ENCODE measurements at places on chromosomes 3 and 15.

DNA sequence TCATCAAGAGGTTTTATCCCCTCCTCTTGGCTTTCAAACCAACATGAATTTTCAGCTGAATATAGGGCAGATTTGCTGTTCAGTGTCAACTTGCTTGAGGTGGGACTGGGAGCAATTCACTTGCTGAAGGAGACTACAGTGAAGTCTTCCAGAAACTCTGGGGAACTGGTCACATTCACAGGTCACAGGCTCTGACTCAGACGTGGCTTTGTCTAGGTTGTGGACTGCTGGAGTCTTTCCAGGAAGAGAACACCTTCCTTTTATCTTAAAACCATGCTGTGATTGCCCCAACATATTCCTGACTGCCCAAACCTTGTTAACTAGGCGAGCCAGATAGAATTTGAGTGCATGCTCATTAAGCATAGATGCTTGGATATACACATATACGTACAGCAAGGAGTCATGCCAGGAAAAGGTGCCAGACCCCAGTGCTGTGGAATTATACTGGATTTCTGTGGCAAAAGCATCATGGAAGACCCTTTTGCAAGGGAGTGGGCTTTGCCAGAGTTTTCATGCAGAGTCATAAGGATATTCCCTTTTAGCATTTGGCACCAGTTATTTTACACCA is 399.1 kb upstream of the TBL1XR1 start:
- no peak for DNase-seq

DNA sequence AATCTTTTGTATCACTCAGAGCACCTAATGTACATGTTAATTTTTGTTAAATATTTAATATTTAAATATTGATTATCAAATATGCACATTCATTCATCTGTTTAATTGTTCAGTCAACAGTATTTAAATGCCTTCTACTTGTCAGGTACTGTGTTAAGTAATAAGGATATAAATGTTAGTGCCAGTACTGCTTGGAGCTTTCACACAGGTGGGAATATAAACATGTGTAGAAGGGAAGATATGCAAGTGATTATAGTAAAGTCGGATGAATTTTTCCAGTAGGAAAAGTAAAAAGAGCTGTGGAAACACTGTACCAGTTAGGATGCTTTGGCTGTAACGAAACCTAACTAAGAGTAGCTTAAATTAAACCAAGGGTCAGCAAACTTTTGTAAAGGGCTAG is 95.4 kb downstream of the RSRC1 start:
- no peak for DNase-seq

GRCh38 chr15:45551676-45552075 is 29.1 kb upstream of the SLC30A4 start:
- no peak for DNase-seq

- no peak for DNase-seq
Observed at GRCh38 chr3:38640661-38641452, 8.6 kb downstream of the SCN5A start.

DNA sequence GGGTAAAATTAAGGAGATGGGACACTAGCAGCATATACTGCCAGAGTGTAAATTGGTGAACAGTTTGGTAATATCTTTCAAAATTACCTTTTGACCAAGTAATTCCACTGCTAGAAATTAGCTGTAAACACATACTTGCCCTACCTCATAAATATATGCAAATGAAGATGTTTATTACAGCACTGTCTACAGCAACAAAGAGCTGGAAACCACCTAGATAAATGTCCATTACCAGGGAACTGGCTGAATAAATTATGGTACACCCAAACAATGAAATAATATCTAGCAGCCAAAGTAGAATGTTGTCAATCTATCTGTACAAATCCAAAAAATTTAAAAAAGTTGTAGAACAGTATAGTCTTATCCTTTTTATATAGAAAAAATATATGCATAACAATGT is 105.9 kb upstream of the FAM3D start:
- no peak for DNase-seq

GRCh38 chr3:141940194-141940776 is 63.8 kb downstream of the ATP1B3 start:
- no peak for DNase-seq

GRCh38 chr3:177571944-177572315 is 374.6 kb upstream of the TBL1XR1 start:
- no peak for DNase-seq

DNA sequence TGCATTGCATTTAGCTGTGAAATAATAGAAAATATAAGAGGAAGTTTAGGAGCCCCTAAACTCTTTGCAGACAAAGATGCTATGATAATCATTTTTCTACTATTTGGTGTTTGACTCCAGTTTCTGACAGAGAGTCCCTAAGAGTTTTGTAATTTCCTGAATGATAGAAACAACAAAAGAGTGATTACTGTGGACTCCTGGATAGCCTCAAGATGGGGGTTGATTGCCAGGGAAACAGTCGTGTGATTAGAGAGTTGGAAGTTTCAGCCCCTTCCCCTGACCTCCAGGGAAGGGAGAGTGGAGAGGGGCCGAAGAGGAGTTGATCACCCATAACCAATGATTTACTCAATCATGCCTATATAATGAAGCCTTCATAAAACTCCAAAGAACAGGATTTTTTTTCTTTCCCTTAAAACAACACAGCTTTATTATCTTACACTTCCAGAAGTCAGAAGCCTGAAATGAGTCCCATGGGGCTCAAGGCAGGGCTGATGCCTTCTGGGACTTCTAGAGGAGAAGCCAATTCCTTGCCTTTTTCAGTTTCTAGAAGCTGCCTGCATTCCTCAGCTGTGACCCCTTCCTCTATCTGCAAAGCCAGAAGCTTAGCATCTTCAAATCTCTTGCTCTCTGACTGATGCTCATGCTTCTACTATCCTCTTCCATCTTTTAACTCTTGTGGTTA is 292.3 kb upstream of the ZPLD1 start:
- DNase-seq = no peak

DNA sequence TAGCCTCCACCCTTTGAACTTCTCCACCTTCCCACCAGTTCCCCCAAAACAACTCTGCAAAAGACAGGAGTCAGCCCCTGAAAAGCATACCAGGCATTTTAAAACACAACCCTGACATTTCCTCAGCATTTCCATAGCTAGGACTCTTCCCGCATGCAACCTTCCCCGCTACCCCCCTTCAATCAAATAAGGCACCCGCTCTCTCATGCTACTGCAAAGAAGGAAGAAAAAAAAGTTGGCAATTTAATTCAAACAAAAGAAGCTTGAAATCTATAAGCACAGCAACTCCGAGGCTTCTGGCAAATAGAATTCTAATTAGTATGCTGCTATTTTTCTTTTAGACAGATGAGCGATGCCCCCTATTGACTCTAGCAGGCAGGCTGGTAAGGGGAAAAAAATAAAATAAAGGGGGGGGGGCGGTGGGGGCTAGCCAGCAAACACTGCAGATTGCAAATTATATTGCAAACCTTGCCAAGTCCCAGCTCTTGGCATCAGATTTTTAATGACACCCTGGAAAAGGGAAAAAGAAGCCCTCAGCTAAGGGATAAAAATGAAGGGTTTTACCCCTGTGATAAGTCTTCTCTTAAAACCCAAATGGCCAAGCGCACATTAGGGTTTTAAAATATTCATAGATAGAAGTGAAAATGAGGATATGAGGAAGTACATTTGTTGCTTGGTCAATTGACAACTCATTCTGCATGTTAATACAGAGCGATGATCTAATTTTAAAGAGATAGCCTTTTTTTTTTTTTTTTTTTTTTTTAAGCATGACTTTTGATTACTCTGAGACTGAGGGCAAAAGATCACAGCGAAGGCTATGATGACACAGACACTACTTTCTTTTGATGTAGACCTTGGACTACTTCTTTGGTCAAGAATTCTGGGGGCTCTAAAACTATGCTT is 255.2 kb downstream of the NR2F2 start:
- no peak for DNase-seq

- DNase-seq = no peak
Observed at GRCh38 chr3:17846466-17846865, 104.0 kb upstream of the TBC1D5 start.

- no peak for DNase-seq
Observed at GRCh38 chr15:84023636-84024035, 211.9 kb upstream of the GOLGA6L4 start.

GRCh38 chr15:59738676-59739075 is 49.6 kb upstream of the BNIP2 start:
- DNase-seq = no peak

DNA sequence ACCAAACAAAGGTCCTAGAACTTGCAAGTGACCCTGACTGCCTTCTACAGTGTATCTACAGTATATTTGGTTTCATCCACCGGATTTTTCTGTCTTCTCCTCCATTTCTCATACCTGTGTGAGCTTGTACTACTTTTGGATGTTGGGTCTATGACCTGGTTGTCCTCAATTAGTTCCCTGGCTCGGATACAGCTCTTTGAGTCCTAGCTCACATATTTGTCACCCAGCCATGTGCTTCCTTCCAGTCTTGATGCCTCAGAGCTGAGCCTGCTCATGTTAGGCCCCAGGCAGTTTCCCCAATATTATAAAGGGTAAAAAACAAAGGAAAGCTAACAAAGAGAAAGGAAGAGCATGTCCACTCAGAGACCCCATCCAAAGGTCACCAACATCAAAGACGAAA is 28.2 kb downstream of the ZNF385D start:
- no peak for DNase-seq

DNA sequence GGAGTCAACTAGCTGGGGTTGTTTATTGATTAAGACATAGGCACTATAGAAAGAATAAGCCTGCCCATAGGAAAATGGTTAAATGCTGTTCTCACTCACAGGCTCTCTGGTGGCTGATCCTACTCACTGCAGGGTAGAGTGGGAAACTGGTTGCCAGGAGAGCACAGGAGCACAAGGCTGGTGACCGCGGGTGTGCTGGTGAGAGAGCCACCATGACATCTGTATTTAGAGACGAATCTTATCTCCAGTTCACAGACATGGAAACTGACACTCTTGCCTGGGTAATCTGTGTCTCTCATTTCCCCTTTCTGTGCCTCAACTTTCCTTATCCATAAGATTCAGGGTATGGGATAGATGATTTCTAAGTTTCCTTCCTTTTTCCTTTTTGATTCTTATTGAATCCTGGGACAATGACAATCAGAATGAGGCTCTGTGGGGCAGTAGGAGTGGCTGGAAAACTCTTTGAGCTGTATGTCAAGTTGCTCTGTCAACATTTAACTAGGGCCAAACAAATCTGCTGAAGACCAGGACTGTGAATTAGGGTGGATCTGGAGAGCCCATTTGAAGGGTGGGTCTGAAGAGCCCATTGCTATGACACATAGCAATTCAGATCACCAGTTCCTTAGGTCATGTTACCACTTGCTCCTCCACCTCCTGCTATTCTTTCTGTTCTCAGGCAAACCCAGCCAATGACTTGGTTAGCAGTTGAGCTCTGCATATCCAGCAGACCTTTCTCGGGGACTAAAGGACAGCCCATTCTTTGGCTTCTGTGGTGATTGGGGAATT is 286.1 kb upstream of the TBL1XR1 start:
- no peak for DNase-seq

DNA sequence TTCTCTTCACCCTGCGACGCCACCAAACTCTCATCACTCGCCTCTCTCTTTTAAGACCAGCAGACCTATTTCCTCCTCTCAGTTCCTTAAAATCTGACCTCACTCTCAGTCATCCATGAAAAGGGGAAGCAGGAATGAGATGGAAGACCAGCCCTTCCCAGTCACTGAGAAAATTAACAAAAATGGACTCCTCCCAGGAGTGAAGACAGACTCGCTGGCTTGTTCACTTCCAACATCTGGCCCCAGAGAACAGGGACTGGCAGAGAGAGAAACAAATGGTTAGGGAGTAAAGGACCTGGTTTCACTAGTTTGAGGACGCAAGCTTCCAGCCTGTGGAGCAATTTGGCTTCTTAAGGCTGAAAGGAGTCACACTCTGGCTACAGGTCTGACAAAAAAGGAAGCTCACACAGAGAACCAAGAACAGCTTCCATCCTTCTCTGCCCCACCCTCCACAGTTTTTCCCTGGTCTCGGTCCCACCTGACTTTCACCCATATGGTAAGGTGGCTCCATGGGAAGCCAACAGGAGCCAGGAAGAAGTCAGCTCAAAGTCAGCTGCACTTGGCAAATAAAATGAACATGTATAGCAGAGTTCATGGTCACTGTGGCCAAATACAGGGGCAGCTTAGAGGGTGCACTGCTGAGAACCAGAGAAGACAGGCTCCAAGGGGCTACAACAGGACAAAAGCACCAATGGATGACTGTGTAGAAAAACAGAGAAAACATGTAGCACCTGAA is 57.2 kb downstream of the ITGB5 start:
- DNase-seq = no peak

DNA sequence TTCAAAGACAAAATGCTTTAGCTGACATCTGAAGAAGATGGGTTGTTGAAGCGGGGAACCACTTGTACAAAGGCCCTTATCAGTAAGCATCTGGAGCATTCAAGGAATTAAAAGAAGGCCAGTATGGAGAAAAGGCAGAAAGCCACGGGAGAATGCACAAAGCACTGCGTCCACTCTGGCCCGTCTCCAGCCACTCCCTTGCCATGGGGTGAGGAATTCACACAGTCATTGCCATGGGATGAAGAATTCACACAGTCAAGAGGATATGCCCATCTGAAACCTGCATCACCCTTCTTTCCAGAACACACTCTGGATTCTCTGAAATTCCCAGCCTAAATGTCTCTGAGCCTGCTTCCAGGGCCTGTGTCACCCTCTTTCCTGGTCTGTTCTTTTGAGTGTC is 26.7 kb upstream of the STAG1 start:
- DNase-seq = no peak

DNA sequence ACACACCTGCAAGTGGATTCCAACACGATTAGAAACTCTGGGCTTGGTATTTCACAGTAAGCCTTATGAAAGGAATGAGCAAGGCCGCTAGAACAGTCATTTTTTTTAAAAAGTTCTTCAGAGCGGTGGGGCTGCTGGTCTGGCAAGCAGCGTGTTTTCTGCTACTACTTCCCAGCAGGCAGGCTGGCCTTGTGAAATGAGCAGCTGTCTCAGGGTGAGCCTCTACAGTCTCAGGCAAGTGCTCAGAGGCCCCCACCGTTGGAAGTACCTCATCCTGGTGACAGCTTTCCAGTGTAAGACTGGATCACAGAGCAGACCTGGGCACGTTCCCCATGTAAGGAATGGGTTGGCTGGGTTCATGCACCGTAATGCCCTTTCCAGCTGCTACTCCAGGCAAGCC is 119.2 kb downstream of the LRIG1 start:
- no peak for DNase-seq

- no peak for DNase-seq
Observed at GRCh38 chr3:4447295-4447999, 19.6 kb downstream of the SUMF1 start.

- DNase-seq = no peak
Observed at GRCh38 chr15:64767203-64767602, 8.2 kb downstream of the RBPMS2 start.

- DNase-seq = no peak
Observed at GRCh38 chr3:112027826-112028225, 6.7 kb upstream of the TMPRSS7 start.

- no peak for DNase-seq
Observed at GRCh38 chr3:184561913-184562877, 610 bp downstream of the EPHB3 start.

DNA sequence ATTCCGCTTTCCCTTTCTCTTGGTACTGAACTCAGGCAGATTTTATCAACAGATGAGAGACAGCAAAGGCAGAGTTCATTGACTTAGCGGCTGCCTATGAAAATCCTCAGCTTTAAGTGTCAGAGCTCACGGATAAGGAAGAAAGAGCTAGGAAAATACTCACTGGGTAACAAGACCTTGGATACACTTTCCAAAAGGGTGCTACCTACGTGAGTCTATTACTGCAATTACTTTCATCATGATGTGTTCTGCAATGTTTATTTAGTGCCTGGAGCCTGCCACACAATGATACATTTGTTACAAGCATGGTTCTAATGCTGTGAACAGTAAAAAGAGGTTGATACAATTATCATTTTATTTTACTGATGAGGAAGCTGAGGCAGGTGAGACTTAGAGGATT is 177.5 kb downstream of the GRM7 start:
- no peak for DNase-seq
